Activated T-helper 1 cell treated with anti-CD3 and anti-CD28 coated beads, Interleukin-12 subunit alpha, Interleukin-12 subunit beta, Interleukin-2, Interleukin-4 antibody, amounts not matched to agents 30 ng/mL and 10 ng/mL and 1 ng/mL, durations not matched to agents 14 hours and 24 hours and 36 hours (primary cell): ENCODE measurements at places on chromosomes 16 and 17. TPM values are rescaled to one million over a fixed set of nuclear protein-coding genes. Genes with fewer than 3 reads are reported as not detected.

Gene MILR1
- total RNA-seq = 0.26 and 0.37 TPM in 2 replicates

Gene ABCC11
- total RNA-seq = not detected in 2 replicates

Gene OTOA
- total RNA-seq = 0.10 TPM in 1 of 2 replicates, not detected in the other

Gene CHD9NB
- total RNA-seq = 0.24 and 1.1 TPM in 2 replicates

Gene TMIGD1
- not detected in 2 replicates for total RNA-seq

Gene CD300A
- total RNA-seq = 9.8 and 10.4 TPM in 2 replicates

Gene ZNF668
- total RNA-seq = 14.9 and 15.1 TPM in 2 replicates

Gene KCNJ16
- not detected in 2 replicates for total RNA-seq

Gene BRICD5
- 24.7 and 25.1 TPM in 2 replicates for total RNA-seq

Gene C1QTNF8
- total RNA-seq = not detected in 2 replicates

Gene RAMP2
- not detected in 2 replicates for total RNA-seq

Gene CES1
- total RNA-seq = not detected in 2 replicates

Gene CLEC18C
- 0.17 and 0.47 TPM in 2 replicates for total RNA-seq

Gene CARD14
- not detected in 2 replicates for total RNA-seq

Gene HS3ST4
- total RNA-seq = not detected in 2 replicates

Gene HCRT
- not detected in 2 replicates for total RNA-seq

Gene MGAT5B
- 0.81 and 1.2 TPM in 2 replicates for total RNA-seq

Gene ODF4
- total RNA-seq = not detected in 2 replicates

Gene TMEM92
- total RNA-seq = 0.21 and 0.47 TPM in 2 replicates

Gene KRTAP4-12
- total RNA-seq = not detected in 2 replicates

Gene DOC2A
- 2.0 and 2.3 TPM in 2 replicates for total RNA-seq

Gene AHSP
- not detected in 2 replicates for total RNA-seq

Gene NATD1
- 1.6 and 1.7 TPM in 2 replicates for total RNA-seq

Gene PRKCB
- 100 and 109 TPM in 2 replicates for total RNA-seq

Gene SLC46A1
- 7.8 and 8.1 TPM in 2 replicates for total RNA-seq

Gene KCNG4
- not detected in 2 replicates for total RNA-seq

Gene SSTR5
- total RNA-seq = not detected in 2 replicates

Gene PRAC2
- not detected in 2 replicates for total RNA-seq

Gene CHRNE
- total RNA-seq = 0.52 and 0.61 TPM in 2 replicates

Gene ZNF23
- 4.9 and 6.4 TPM in 2 replicates for total RNA-seq

Gene KIAA0753
- 18.2 and 22.2 TPM in 2 replicates for total RNA-seq

Gene SPATA2L
- 14.1 and 15.2 TPM in 2 replicates for total RNA-seq

Gene TP53TG3
- not detected in 2 replicates for total RNA-seq

Gene NPIPA8
- total RNA-seq = 0.29 and 0.44 TPM in 2 replicates

Gene WWOX
- 16.0 and 17.8 TPM in 2 replicates for total RNA-seq

Gene MYH1
- not detected in 2 replicates for total RNA-seq

Gene THOC6
- 48.3 and 49.0 TPM in 2 replicates for total RNA-seq

Gene CA7
- 0.13 and 0.39 TPM in 2 replicates for total RNA-seq

Gene MRM3
- 31.7 and 32.0 TPM in 2 replicates for total RNA-seq

Gene MYCBPAP
- total RNA-seq = 2.6 and 3.8 TPM in 2 replicates

Gene WNT3
- total RNA-seq = 0.05 TPM in 1 of 2 replicates, not detected in the other

Gene CDH1
- total RNA-seq = 0.64 and 2.2 TPM in 2 replicates

Gene CNGB1
- not detected in 2 replicates for total RNA-seq

Gene CDRT4
- total RNA-seq = 2.1 and 2.4 TPM in 2 replicates

Gene ITGB4
- total RNA-seq = 1.4 and 2.7 TPM in 2 replicates

Gene MAPT
- 0.64 and 1.1 TPM in 2 replicates for total RNA-seq

Gene RMI2
- total RNA-seq = 49.8 and 55.7 TPM in 2 replicates

Gene CHST6
- not detected in 2 replicates for total RNA-seq

Gene LAT
- 230 and 234 TPM in 2 replicates for total RNA-seq

Gene XAF1
- total RNA-seq = 41.7 and 45.7 TPM in 2 replicates

Gene SLFN11
- total RNA-seq = 70.8 and 76.0 TPM in 2 replicates

Gene NPIPB2
- 15.0 and 18.8 TPM in 2 replicates for total RNA-seq

Gene STH
- total RNA-seq = not detected in 2 replicates

Gene HEATR9
- 0.13 TPM in 1 of 2 replicates, not detected in the other for total RNA-seq

Gene TP53TG3C
- total RNA-seq = not detected in 2 replicates

Gene OXLD1
- total RNA-seq = 54.3 and 57.5 TPM in 2 replicates

Gene NFATC3
- 152 and 157 TPM in 2 replicates for total RNA-seq

Gene SEPHS2
- total RNA-seq = 83.4 and 87.2 TPM in 2 replicates

Gene OTOP2
- total RNA-seq = not detected in 2 replicates
